Myocyte (in vitro differentiated cells): ENCODE measurements at places on chromosomes 3 and 15. TPM values are rescaled to one million over a fixed set of nuclear protein-coding genes. Genes with fewer than 3 reads are reported as not detected.

The VGLL3 gene
- total RNA-seq: 63.1 and 69.8 TPM in 2 replicates

DNA sequence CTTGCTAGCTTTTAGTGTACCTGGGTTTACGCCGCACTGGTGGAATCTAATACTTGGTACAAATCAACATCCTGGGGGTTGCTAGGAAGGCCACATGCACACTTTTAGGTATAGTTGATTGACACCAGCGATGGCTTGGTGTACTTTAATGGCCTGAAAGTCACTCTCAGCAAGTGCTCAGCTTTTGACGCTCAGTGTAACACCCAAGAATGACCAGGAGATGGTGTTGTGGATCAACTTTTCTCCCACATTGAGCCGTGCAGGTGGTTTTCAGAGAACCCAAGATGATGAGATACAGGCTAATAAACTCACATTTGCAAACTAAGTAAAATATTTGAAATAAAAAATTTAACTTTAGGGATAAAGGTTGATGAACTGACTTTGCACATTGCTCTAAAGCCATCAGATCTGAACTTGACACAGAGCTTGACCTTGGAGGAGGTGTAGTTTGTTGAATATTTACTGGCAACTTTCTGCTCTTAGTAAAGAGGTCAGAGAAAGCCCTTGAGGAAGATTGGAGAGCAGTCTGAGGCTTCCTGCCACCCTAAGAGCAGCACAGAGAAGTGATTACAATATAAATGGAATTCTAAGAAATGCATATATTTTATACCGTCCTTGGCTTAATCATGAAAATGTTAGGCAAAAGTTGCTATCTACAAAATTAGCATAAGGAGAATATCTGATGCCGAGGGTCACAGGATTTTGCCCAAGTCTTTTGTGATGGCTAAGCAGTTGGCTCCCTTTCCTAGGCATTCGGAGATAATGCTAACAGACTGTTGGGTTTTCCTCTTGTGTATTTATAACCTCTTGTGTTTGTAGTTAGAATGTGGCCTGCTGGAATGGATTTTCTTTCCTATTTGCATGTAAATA lies 143.4 kb upstream of the RASGRP1 start:
- DNase-seq: peak; percentile 82

The SLC15A2 gene
- total RNA-seq: 0.26 and 0.51 TPM in 2 replicates

GRCh38 chr3:197507081-197507480 lies 48.7 kb downstream of the BDH1 start:
- DNase-seq: no peak

DNA sequence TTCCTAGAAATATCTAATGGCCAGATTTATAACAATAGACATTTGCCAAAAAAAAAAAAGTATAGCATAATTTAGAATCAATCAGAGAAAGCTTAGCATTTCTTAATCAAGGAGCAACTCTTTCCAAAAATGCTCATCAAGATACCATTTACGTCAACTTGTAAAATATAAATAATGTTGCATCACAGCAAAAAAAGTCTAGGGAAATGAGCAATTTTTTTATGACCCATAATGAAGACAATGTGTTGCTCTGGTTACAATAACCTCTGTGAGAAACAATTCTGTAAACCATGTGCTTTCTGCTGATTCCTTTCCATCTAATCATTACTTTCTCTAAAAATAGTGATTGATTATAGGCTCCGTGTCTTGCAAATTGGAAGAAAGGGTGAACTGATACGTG lies 36.3 kb downstream of the KBTBD8 start:
- no peak for DNase-seq
